ENCODE measurements at places on chromosomes 4 and X.
A peak's percentile ranks its signal among the peaks of the same experiment; 100 is the strongest.

- peak; percentile 14 for DNase-seq
Measured at GRCh38 chrX:50920132-50920531, 9.6 kb downstream of the BMP15 start.

DNA sequence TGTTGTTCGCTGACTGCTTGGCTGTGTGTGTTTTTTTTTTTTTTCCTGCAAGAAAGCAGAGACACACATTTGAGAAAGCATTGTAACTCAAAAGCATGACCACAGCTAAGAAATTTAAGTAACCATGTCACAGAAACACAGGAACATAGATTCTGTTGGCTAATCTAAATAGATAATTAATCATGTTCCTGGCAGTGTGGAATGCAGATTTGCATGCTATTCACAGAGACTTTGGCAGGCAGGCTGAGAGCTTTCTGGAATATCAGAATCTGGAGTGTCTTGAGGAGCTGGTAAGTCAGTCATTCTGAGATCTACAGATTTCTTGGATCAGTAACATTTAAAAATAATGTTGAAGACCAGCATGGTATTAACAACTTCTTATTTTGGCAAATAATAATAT, 33.2 kb upstream of the SMS start:
- no peak for DNase-seq

- DNase-seq = no peak
Measured at GRCh38 chr4:161656594-161656993, 507.2 kb downstream of the FSTL5 start.

GRCh38 chr4:140195806-140196205, 41.8 kb upstream of the MAML3 start:
- no peak for DNase-seq

- no peak for DNase-seq
Measured at GRCh38 chr4:16609170-16609758, 289.2 kb downstream of the LDB2 start.
